ENCODE measurements at places on chromosomes 1 and 21. TPM values are rescaled to one million over a fixed set of nuclear protein-coding genes. Genes with fewer than 3 reads are reported as not detected.

The LIPI gene
- not detected for total RNA-seq

The CCDC181 gene
- total RNA-seq = 1.5 TPM

The RGS8 gene
- total RNA-seq = 0.05 TPM

The RNU1-3 gene
- total RNA-seq = 6,072 TPM

The OR10J1 gene
- total RNA-seq = not detected

The CC2D1B gene
- total RNA-seq = 15.3 TPM

The LDLRAD1 gene
- not detected for total RNA-seq

The AIDA gene
- total RNA-seq = 46.3 TPM

DNA sequence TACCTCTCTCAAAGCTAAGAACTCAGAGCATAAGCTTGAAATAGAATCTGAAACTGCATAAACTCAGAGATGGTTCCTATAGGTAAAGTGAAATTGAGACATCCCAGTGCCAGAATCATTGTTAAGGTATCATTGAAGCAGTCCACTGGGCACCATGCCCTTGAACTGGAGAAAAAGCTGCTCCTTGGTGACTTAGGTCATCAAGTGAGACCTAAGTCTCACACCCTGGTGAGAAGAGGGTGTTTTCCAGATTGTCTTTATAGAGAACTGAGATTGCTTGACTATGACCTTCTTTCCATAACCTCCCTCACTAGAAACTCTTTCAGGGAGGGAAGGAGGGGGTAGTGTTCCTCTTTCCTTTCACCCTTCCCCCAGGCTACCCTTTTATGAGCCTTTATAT, 9.4 kb upstream of the ATP6V1G3 start:
- no peaks in the 10 kb centered on the region for H3K27me3 ChIP-seq
- no peak overlapping the region for H3K27ac ChIP-seq
- no peak for DNase-seq
- H3K36me3 ChIP-seq = no peaks in the 10 kb centered on the region

- no peak for DNase-seq
- no peak overlapping the region for H3K4me3 ChIP-seq
Observed at GRCh38 chr1:54812801-54813484, 11.8 kb upstream of the TTC22 start.

GRCh38 chr1:201013991-201014815, 9.3 kb downstream of the KIF21B start:
- H3K27ac ChIP-seq = no peak overlapping the region
- DNase-seq = no peak
- H3K27me3 ChIP-seq = peaks cover 93% of the 10 kb centered on the region
- peaks cover 24% of the 10 kb centered on the region for H3K4me1 ChIP-seq
- H3K36me3 ChIP-seq = no peaks in the 10 kb centered on the region

- no peaks in the 10 kb centered on the region for H3K27me3 ChIP-seq
- H3K4me1 ChIP-seq = peaks cover 35% of the 10 kb centered on the region
- H3K36me3 ChIP-seq = no peaks in the 10 kb centered on the region
- peak overlapping the region; percentile 33 for H3K27ac ChIP-seq
- no peak overlapping the region for H3K4me3 ChIP-seq
Observed at GRCh38 chr21:28239340-28239739, 753.3 kb downstream of the LTN1 start.

DNA sequence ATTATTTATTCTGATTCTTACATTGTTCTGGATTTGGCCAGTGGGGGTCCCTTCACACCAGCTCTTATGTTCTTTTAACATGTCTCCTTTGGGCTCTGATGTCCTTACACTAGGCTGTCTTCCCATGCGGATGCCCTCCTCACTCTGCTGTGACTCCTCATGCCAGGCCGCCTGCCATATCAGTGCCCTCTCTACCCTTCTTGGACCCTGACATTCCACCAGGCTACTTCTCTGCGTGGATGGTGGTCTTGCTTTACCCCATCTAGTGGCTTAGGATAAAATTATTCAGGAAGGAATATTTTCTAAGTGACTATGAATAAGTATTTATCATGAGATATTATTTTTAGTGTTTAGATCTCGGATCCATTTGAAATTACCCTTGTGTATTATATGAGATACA, 21.2 kb downstream of the ATF6 start:
- peaks cover 74% of the 10 kb centered on the region for H3K36me3 ChIP-seq
- no peak overlapping the region for H3K27ac ChIP-seq
- no peak for DNase-seq
- no peaks in the 10 kb centered on the region for H3K4me1 ChIP-seq
- H3K27me3 ChIP-seq = no peaks in the 10 kb centered on the region

DNA sequence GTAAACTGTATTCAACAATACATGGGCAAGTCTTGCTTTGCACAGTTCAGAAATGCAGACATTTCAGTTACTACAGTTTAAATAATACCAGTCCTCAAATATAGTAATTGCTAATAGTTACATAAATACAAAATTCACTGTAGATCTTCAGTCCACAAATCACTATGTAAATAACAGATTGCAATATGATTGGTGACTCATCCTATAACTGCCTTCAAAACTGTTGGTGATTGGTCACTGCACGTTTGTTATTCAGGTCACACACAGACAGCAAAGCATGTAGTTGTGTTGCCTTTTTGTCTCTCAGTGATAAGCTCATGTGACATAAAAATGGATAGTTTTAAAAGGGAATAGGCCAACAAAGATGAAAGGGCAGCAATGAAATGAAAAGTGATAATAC, 186.5 kb upstream of the CTTNBP2NL start:
- H3K27me3 ChIP-seq = no peaks in the 10 kb centered on the region
- no peak for DNase-seq
- no peaks in the 10 kb centered on the region for H3K4me1 ChIP-seq

DNA sequence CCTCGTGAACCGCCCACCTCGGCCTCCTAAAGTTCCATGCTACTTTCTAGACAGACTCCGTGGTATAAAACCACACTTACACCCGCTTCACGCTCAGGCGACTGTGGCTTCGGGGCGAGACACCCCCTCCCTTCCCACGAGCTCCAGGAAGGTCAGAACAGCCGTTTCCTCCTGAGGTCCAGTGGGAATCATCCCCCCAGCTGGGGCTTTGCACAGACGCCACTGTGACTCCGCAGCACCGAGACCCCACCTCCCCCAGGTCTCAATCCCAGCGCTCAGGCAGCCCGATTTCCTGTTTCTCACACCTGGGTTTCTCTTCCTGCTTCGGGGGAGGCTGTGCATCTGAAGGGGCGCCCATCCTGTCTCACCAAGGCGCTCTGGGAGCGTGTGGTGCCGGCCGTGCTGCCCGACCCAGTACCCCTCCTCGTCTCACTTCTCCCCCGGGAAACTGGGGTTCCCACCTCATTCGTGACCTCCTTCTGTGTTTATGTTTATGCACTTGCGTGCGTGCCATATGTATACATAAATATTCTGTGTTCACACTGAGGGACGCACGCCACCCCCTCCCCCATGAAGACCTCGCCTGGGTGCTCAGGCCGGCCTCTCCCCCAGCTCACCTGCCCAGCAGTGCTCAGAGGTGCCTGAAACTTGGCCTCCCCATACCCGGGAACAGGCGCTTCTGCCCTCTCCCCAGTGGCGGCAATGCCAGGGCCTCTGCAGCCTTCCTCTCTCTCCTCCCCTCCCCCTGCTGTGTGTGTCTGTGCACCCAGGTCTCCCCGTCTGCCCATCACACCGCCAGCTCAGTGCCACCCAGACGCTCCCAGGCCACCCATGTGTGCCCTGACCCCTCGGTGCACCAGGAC, 14.6 kb downstream of the SLC35E2B start:
- no peak overlapping the region for H3K4me3 ChIP-seq
- DNase-seq = no peak
- no peaks in the 10 kb centered on the region for H3K27me3 ChIP-seq
- peak overlapping the region; percentile 16 for H3K27ac ChIP-seq
- peaks cover 10% of the 10 kb centered on the region for H3K36me3 ChIP-seq
- peaks cover 32% of the 10 kb centered on the region for H3K4me1 ChIP-seq

DNA sequence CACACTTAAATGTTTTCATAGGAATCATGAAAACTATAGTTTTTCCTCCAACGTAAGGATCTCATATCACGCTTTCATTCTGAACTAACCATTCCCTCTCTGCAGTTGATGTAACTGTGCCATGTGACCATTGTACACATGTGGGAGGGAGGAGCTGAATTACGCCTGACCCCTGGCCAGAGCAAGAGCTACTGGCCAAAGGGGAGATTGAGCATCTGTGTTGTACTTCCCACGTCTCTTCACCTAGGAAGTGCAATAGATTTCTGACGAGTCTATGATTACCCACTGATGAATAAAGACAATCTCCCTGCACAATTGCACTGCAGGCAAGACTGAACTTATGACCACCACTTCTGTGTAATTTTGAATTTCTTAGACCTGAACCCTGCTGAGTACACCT, 24.0 kb downstream of the PTPRC start:
- no peak for DNase-seq
- H3K4me1 ChIP-seq = no peaks in the 10 kb centered on the region
- H3K27ac ChIP-seq = no peak overlapping the region
- H3K27me3 ChIP-seq = peaks cover 4% of the 10 kb centered on the region

Measured in left ventricle myocardium inferior (tissue), 1 donor.